ENCODE measurements at places on chromosomes 12 and 14. TPM values are rescaled to one million over a fixed set of nuclear protein-coding genes. Genes with fewer than 3 reads are reported as not detected.

DNA sequence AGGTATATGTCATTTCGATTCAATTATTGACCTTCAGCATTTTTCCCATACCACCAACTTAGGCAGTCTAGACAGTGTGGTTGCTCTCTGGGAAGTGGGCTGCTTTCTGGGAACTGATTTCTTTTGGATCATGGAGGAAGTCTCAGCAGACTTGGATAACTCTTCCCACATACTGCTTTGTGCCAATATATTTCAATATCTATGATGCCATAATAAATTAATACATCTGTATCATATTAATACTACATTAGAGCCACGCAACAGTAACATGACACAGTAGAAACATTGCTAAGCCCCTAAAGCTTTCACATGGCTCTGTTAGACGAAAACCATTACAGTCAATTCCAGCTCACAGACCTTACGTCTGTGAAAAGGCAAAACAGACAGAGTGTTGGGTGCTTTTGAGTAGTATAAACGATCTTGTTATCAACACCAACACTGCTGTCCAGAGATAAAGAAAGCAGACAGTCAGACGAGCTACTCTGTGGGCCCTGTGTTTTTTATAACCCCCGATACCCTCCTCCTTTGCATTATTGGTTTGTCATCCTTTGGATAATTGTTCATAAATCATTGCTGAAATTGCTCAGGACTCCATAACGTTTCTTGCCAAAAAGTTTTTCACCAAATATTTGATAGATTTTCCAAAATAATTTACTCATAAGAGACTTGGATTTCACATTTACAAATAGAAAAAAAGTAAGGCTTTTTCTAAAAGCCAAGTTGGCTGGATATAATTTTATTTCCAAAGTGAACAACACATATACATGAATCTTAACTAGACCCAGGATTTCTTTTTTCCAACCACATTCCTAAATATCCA is 439.7 kb downstream of the ADAMTS20 start:
- no peak for DNase-seq

DNA sequence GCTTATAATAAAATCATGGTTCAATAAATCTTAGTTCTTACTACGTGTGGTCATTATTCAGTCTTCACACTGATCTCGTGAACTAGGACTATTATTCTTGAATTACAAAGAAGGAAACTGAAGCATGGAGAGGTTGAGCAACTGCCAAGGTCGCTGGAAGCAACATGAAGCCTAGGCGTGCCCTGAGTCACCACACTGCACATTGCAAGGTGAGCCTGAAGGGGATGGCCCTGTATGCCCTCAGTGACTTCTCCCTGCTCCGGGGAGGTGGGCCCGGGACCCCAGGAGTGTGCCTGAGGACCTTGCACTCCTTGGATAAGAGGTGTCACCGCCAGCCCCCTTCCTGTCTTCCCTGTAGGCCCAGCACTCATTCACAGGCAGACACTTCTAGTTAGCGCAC is 161.6 kb downstream of the CACNA1C start:
- no peak for DNase-seq

DNA sequence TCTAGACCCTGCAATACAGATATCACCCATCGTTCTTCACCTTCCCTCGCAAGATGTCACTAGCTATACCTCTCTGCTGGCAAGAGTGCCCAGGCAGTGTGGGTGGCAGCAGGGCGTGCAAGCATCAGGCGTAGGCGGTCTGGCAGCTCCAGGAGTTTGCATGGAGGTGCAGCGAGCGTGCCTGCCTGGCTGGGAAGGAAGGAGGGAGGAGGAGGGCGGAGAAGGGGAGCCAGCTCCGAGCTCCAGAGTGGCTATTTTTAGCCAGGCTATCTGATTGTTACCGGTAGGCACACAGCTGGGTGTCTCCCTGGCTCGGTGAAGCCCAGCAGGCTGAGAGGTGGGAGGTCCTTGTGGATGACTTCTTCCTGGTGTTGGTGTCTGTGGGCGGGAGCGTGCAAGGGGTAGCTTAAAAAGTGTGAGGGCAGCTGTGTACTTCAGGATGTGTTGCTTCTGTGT is 6.2 kb downstream of the FOXJ2 start:
- peak; percentile 53 for DNase-seq

DNA sequence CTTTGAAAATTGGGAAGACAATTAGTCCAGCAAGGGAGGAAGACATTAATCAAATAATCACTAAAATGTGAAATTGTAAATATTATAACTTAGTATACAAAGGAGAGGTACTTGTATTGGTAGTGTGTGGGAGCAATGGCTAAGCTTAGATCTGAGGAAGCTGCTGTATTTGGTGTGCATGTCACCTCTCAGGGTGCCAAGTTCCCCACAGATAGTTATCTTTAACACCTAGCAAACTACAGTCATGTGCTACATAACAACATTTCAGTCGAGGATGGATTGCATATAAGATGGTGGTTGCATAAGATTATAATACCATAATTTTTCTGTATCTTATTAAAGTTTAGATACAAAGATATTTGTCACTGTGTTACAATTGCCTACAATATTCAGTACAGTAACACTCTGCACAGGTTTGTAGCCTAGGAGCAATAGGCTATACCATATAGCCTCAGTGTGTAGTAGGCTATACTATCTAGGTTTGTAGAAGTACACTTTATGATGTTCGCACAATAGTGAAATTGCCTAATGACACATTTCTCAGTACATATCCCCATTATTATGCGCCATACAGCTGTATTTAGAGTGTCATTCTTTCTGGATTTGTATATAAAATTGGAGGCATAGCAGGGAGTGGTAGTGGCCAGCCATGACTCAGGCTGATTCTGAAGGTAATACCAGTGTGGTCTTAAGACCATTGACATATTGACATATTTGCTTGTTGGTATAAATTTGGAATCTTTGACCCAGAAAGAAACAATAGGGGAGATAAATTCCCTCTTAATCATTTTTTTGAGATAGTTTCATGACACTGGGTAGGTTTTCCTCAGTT is 55.8 kb downstream of the RAD51B start:
- no peak for DNase-seq

DNA sequence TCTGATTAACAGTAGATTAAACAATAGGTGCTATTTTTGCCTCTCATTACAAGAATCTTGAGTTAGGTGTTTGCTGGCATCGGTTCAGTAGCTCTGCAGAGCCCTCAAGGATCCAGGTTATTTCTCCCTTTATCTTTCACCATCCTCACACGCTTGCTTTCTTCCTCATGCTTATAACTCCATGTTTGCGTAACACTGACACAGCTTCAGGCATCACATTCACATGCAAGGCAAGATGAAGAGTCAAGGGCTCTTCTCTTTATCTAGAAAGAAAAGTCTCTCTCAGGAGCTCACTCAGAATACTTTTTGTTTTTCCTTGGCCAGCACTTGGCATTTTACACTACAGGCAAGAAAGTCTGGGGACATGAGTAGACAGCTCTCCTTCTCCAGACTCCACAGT is 24.2 kb upstream of the PTHLH start:
- no peak for DNase-seq

RHOF gene
- 2.9 TPM for total RNA-seq

- DNase-seq, result no peak
Observed at GRCh38 chr14:99539491-99539890, 58.3 kb downstream of the CCNK start.

GRCh38 chr12:19234171-19234704 is 104.7 kb downstream of the PLEKHA5 start:
- DNase-seq, result no peak

DNA sequence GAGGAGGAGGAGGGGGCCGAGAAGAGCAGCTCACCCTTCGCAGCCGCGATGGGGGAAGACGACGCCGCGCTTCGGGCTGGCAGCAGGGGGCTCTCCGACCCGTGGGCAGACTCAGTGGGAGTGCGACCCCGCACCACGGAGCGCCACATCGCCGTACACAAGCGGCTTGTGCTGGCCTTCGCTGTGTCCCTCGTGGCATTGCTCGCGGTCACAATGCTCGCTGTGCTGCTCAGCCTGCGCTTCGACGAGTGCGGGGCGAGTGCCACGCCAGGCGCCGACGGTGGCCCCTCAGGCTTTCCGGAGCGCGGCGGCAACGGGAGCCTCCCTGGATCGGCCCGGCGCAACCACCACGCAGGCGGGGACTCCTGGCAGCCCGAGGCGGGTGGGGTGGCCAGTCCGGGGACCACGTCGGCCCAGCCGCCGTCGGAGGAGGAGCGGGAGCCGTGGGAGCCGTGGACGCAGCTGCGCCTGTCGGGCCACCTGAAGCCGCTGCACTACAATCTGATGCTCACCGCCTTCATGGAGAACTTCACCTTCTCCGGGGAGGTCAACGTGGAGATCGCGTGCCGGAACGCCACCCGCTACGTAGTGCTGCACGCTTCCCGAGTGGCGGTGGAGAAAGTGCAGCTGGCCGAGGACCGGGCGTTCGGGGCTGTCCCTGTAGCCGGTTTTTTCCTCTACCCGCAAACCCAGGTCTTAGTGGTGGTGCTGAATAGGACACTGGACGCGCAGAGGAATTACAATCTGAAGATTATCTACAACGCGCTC is 745 bp downstream of the TRHDE start:
- no peak for DNase-seq

GRCh38 chr14:78010688-78011087 is 159.5 kb upstream of the NRXN3 start:
- DNase-seq, result no peak

DNA sequence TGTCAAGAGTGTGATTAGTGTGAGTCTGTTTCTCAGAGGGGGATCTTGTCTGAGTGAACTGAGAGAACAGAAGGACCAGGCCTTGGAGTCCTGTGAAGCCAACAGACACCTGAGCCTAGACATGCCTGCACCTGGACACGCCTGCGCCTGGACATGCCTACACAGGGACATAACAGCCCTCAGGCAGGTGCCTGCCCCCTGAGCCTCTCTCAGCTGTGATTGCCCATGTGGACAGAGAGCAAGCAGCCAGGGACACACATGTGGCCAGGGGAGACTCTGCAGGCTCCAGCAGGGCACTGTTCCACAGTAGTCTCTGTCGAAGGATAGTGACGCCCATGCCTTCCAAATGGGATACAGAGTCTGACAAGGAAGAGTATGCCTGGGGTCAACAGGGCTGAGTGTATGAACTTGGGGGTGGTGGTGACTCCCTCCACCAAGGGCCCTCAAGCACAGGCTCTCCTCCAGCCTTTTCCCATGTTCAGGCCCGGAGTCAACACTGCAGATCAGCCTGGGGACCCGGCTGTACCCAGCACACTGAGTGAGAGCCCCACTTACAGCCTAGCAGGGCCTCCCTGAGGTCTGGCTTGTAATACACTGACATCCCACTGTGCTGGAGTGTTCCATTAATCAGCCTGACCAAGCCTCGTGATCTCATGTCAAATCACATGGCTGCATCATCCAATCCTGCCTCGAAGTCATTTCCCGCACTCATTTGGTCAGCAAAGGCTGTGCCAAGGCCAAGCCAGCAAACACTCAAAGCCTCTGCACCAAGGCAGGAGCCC is 173.0 kb downstream of the CALM1 start:
- no peak for DNase-seq

- DNase-seq, result no peak
Observed at GRCh38 chr14:100554696-100555320, 32.4 kb downstream of the BEGAIN start.

DNA sequence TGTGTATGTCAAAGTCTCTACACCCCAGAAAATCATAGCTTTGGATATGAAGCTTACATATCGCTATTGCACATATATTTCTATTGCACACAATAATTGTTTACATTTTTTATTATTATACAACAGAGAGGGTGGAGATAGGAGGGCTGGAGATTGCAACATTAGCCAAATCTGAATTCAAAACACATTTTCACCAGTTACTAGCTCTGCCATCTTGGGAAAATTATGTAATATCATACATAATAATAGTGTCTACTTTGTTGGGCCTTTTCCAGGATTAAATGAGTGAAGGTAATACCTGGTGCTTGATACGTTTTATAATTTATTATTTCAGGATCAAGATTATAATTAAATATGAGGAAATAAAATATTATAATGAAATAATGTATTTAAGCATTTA is 507.4 kb upstream of the TBX3 start:
- DNase-seq, result no peak

- no peak for DNase-seq
Observed at GRCh38 chr14:87443787-87444186, 549.2 kb downstream of the GALC start.

All from gastrocnemius medialis (tissue), 4 donors.